Mucosa of descending colon (tissue), 3 donors: ENCODE measurements at places on chromosomes 2 and 18.

DNA sequence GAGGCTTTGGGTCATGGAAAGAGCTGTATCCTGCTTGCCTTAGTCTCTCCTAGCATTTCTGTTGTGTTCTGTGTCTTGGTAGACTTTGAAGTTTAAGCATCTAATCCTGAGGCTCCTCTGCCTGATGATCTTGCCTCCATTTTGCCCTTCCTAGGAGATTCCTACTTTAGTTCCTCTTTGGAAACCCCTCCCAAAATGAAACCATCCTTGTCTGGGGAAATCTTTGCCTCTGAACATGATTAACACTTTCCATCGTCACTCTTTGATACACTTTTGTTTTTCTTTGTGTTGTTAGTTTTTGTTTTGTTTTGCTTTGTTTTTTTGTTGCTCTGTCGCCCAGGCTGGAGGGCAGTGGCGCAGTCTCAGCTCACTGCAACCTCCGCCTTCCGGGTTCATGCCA is 9.2 kb downstream of the ATG16L1 start:
- DNase-seq: no peak

- DNase-seq: no peak
These were observed 85.2 kb upstream of the STK17B start for GRCh38 chr2:196256585-196256984.

DNA sequence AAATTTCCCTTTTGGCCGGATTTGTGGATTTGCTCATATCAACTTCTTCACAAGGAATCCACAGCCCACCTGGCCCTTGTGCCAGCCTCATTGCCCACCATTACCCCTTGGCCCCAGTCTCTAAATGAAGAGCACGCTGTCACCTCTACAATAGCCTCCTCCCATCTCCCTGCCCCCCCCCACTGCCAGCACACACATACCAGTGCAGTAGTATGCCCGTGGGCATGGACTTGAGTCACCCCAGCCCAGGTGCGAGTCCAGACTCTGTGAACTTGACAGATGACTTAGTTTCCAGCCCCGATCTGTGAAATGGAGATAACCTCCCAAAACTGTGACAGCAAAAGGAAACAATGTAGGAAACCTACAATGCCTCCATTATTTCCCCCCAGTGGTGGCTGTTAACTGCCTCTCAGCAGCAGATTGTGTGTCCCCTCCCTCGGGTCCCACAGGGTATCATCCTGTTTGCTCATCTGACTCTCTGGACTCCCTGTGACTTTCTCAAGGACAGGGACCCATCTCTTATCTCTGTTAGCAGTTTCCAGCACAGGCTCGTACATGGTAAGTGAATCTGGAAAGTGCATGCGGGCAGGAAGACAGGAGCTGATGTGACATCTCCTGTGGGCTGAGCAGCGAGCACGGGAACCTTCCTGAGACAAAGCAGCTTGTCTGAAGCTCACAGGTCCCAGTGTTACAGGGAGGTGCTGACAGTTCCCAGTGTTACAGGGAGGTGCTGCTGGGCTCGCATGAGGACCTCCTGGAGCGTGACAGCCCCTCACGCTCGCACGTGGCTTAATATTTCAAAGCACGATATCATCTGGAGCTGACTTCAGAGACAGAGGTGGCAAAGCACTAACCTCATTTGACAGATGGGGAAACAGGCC is 4.2 kb upstream of the TMEM185B start:
- no peak for DNase-seq

DNA sequence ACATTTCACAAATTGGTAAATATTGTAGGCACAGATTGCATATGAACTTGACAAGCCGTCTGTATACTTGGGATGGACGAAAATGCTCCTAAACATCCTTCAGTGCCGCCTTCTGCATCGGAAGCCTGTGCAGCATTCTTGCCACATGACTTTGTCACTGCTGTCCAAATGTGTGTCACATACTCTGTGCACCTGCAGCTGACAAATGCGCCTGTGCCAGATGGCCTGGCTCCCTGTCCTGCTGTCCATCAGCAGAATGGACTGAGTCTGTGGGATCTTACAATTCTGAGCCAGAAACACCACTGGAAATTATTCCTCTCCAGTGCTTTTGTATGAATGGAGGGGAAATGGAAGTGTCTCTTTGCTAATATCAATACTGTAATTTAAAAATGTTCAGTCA is 89.9 kb downstream of the DCDC2C start:
- DNase-seq: no peak

DNA sequence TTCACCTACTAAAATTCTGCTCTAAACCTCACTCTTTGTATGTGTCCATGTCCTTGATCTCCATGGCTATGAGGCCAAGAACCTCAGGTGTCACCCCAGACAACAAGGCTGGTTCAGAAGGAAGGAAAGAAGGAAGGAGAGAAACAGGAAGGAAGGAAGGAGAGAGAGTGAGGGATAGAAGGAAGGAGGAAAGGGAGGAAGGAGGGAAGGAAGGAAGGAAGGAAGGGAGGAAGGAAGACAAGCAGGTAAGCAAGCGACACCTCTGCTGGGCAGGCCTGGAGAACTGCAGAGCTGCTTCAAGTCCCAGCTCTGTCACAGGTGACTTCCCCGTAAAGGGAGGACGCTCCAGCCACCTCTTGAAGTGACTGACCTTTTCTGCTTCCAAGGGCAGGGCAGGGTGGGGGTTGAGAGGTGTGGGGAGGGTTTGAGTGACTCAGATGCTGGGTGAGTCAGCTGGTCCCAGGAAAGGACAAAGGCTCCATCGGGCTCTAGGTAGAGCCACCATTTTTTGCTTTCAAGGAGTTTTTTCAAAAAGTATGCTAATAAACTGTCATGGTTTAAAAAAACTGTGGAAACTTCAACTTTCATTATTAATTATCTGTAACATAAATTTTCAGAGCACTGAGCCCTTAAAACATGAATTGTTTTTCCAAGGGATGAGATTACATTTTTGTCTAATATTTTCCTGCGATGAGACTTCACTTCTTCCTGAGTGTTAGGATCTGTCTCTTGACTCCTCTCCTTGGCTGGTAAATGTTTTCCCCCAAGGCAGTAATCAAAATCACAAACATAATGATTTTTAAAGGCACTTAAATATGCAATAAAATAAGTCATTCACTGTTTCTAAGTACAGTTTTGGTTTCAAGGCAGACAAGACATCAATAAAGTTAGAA is 90.1 kb upstream of the L3MBTL4 start:
- no peak for DNase-seq

- no peak for DNase-seq
These were observed 226.0 kb upstream of the TANK start for GRCh38 chr2:160934263-160934662.

GRCh38 chr18:59273759-59274532 is 692 bp upstream of the RAX start:
- DNase-seq: no peak

GRCh38 chr18:59801576-59801975 is 98.2 kb upstream of the PMAIP1 start:
- DNase-seq: no peak

DNA sequence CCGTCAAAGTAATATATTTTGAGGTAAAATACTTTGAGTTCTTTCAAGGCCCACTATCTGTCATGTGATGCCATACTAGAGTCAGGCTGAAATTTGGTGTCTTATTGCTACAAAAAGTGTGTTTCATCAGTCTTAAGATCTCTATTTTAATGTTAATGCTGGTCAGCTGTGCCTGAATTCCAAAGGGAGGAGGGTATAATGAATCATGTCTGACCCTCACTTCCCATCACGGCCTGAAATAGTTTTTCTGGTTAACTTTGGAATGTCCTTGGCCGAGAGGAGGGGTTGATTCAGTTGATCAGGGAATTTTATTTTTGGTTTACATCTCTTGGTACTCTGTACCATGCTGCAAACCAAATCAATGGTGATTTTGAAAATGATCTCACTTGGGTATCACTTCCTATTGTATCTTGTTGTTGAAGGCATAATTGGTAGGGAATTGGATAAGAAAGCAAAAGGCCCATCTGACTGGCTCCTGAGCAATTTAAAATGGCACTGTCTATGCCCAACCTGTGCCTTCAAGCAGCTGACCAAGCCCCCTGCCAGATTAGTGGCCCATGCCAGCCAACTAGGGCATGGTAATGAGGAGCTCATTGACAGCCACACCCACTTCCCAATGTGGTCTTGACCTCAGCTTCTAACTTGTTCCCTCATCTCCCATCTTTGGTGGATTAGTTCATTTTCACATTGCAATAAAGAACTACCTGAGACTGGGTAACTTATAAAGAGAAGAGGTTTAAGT is 6.1 kb upstream of the SLC35F5 start:
- DNase-seq: no peak

GRCh38 chr2:15732341-15733077 is 140.8 kb downstream of the DDX1 start:
- no peak for DNase-seq

DNA sequence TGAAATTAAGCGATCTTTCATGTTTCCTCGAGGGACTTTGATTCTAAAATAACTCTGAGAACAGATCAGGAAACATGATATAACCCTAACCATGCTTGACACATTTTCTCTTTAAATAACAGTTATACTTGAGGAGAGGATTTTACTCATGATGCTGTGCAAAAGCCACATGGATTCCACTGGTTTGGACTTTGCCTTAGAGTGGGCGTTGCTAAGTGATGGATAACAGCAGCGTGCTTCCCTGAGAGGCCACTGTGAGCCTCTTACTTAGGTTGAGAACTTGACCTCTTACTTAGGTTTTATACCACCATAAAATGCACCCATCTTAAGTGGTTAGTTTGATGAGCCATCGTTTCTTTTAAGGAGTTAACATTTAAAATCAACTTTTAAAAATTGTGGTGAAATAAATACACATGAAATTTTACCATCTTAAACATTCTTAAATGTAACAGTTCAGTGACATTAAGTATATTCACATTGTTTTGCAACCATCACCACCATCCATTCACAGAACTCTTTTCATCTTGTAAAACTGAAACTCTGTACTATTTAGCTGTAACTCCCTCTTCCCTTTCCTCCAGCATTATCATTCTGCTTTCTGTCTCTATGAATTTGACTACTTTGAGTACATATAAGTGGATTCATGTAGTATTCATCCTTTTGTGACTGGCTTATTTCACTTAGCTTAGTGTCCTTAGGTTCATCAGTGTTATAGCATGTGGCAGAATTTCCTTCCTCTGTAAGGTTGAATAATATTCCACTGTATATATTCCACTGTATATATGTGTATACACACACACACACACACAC is 22.6 kb downstream of the ANXA4 start:
- no peak for DNase-seq

GRCh38 chr2:64615192-64615763 is 38.4 kb downstream of the SERTAD2 start:
- DNase-seq: no peak

DNA sequence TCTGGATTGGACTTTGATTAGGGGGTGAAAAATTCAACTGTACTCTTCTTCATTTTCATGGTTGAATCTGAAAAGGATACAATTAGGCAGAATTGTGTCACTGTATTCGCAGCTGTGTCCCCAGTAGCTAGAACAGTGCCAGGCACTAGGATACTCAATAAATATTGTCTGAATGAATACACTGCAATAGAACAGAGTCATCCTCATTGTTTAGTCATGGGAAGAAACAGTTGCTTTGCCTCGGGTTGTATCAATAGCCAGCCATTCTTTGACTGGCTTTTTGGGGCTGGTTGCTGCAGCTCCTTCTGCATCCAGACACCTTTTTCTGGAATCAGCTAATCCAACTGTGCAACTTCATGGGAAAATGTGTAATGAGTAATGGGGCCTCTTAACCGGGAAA is 18.1 kb upstream of the DYNC1I2 start:
- no peak for DNase-seq

DNA sequence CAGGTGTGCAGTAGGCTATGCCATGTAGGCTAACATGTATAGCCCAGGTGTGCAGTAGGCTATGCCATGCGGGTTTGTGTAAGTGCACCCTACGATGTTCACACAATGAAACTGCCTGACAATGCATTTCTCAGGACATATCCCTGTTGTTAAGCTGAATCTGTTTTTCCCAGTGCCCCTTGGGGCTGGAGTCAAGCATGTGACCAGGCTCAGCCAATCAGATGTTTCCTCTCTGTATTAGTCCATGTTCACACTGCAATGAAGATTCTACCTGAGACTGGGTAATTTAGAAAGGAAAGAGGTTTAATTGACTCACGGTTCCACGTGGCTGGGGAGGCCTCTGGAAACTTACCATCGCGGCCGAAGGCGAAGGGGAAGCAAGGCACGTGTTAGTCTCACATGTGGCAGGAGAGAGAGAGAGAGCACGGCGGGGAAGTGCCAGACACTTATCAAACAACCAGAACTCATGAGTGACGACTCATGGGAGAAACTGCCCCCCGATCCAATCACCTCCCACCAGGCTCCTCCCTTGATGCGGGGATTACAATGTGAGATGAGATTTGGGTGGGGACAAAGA is 24.2 kb downstream of the ITM2C start:
- no peak for DNase-seq

GRCh38 chr2:270861-271260 is 6.1 kb downstream of the ACP1 start:
- DNase-seq: no peak

DNA sequence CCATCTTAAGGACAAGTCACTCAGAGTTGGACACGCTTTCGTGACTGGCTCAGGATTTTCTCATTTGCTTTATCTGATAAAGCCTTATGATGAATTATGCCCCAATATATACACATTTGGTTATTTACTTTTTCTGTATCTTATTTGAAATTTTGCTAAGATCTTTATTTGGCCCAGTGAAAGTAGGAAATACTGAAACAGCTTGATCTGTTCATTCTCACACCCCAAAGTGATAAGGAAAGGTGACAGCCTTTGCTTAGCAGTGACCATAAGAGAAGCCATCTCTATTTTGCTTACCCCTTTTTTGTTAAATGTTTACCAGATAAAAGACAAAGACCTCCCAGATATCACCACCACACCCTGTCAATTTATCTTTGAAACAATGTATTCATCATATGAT is 428.3 kb downstream of the PARD3B start:
- no peak for DNase-seq

- DNase-seq: no peak
These were observed 78.5 kb downstream of the SPHKAP start for GRCh38 chr2:228102949-228103348.

DNA sequence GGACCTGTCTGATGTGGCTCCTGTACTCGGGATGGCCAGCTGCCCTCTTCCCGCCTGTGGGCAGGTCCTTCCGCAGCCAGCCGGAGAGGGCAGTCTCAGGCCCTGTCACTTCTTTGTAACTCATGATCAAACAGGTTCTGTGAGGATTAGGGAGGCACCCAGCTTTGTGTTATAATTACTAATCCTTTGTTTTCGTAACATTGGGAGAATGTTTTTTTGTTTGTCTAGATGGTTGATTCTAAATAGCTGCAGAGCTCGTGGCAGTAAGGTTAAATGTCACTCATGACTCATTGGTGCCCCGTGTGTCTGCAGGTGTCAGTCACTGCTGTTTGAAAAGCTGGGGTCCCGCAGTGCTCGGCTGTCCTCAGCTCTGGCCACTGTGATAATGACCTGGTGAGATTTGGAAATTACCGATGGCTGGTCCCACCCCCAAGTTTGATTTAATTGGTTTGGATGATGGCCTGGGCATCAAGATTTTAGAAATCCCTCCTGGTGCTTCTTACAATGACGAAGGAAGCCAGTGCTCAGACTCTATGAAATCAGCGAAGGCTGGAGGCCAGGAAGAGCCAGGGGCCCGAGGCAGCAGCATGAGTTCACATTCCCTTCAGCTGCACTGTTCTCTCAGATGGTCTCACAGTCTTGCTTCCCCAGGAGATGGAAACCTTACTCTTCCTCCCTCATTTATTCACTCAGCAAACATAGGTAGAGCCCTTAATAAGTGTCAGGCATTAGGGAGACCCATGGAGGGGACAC is 172.8 kb downstream of the VAPA start:
- no peak for DNase-seq

GRCh38 chr2:152099367-152100050 is 665 bp upstream of the CACNB4 start:
- DNase-seq: no peak
